ENCODE measurements at places on chromosomes 5 and 9.
A peak's percentile ranks its signal among the peaks of the same experiment; 100 is the strongest.

DNA sequence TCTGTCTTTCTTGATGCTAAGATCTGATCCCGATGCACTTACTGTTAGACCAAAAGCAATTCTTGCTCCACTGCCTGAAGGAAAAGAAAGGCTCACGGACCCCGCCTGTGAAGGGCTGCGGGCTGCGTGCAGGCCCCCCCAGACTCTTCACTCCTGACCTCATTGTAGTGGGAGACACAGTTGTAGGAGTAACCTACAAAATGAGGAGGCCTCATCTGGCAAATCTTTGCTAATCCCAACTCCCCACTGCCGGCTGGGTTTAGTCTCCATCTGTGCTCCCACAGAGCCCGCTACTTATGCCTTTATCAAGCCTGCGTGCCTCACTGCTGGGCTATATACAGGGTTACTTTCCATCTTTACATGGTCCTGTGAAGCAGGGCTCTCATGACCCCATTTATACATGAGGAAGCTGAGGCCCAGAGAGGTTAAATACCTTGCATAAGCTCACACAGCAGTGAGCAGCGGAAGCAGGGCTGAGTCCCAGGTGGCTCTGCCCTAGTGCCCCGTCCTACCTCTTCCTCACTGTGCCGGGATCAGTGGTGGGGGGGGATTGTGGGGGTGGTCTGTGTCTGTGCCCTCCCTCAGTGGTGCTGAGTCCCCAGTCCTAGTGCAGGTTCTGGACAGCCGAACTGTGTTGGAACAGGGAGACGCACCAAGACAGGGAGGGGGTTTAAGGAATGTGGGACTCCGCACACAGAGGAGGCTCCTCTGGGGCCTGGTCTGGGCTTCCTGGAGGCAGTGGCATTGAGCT lies 43.9 kb upstream of the RNF130 start:
- DNase-seq, result no peak

DNA sequence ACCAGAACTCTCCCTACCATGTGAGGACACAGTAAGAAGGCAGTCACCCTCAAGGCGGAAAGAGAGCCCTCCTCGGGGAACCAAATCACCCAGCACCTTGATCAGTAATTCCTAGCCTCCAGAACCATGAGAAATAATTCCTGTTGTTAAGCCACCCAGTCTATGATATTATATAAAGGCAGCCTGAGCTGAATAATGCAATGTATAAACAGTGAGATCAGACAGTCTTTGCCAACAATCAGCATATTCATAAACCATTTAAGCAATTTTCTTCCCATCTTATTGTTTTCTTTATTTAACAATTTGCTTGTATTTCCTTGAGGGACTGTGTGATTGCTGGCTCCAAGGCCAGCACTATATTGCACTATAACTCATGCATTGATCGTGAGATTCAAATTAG lies 144.4 kb upstream of the DAPK1 start:
- DNase-seq, result no peak

GRCh38 chr5:150404121-150404520 lies 8.6 kb downstream of the CD74 start:
- DNase-seq, result no peak

GRCh38 chr9:102135768-102136167 lies 397.3 kb upstream of the GRIN3A start:
- no peak for DNase-seq

DNA sequence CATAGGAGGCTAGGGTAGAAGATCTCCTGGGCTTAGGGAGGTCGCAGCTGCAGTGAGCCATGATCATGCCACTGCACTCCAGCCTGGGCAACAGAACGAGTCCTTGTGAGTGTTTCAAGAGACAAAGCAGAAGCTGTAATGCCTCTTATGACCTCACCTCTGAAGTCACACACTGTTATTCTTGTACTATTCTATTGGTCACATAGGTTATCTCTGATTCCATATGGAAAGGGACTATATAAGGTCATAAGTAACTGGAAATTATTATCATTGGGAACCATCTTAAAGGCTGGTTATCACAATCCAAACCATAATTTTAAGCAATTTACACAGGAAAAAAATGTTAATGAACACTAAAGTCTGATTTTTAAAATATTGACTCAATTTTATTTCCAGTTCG lies 17.9 kb upstream of the AFF4 start:
- DNase-seq, result no peak

GRCh38 chr9:95246547-95246946 lies 71.0 kb downstream of the FANCC start:
- DNase-seq, result peak; percentile 30

DNA sequence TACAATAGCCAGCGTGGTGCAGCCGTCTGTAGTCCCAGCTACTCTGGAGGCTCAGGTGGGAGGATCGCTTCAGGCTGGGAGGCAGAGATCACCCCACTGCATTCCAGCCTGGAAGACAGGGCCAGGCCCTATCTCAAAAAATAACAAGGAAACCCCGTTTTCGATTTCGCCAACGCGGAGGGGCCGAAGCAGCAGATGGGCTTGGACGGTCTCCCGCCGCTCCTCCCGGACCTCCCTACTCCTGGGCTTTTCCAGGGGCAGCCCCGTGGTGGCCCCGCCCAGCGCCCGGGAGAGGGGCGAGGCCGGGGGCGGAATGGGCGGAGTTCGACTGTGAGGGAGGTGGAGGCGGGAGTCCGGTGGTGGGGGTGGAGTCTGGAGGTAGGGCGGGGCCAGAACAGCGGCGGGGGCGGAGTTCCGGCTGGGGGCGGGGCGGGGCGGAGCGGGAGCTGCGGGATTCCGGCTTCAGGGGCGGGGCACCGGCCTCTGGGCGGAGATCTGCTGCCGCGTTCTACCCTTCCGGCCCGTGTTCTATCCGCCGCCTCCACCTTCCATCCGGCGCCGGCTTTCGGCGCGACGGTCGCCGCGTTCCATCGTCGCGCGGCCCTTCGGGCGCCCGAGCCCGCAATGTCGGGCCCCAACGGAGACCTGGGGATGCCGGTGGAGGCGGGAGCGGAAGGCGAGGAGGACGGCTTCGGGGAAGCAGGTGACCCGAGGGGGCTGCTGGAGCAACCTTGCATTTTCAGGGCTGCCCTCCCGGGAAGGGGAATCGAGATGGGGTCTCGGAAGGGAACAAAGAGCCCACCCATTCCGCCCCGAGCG lies at the start of gene BBLN:
TSS of gene BBLN (plus strand) at position 482 of the 819 bp plus-strand sequence. CDS start at position 625, 143 bp downstream.
- peak; percentile 95 for DNase-seq

DNA sequence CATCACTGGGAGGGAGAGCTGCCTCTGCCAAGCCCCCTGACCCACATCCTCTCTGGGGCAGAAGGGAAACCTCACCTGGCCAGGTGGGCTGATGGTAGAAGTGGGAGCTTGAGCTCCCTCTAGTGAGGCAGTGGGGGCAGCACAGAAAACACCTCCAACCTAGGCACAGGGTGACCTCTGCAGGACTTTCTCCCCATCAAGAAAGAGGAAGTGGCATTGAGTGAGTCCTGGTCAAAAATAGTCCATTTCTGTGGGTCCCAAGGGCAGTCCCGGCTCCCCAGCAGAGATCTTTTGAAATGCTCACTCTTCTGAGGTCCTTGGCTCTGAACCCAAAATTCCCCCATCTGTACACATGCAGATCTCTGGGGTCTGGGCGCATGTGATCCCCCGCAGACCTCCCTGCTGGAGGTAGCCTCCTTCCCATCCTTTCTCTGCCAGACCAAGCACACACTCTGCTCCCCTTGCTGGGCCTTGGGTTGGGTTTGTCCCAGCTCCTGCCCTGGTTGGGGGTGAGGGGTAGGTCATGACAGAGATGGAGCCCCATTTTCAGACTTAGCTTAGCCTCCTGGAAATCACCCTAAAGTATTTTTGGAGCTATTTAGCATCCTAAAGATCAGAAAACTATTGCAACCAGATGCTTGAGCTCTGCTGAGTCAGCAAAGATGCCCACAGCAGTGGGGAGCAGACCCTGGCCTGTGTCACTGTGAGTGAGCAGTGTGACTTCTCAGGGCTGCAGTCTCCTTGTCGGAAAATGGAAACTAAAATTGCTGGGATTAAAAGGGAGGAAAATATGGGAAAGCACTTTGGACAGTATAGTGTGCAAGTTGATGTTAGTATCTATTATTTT lies 41.6 kb upstream of the LCP2 start:
- no peak for DNase-seq

DNA sequence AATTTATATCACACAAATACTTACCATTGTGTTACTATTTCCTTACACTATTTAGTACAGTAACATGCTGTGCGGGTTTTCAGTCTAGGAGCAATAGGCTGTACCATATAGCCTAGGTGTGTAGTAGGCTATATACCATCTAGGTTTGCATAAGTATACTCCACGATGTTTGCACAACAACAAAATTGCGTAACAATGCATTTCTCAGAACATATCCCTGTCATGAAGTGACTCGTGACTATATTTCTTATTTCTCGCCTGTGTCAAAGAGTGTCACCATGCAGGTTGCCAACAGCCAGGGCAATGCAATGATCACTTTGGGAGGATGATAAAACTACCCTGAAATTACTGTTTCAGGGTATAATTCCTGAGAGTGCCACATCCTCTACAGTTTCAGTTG lies 65.6 kb upstream of the CD180 start:
- DNase-seq, result no peak

DNA sequence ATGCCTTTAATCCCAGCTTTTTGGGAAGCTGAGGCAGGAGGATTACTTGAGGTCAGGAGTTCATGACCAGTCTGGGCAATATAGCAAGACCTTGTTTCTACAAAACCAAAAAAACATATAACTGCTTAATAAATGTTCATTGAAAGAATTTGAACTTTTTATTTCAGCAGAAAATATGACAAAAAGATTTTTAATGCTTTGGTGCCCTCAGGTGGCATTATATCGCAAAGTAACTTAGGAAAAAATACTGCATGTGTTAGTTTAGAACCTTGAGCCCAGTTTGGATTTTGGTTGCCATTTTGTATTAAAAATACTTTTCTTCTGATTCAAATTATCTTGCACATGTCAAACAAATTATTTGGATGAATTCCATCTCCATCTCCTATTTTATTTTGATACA lies 103.2 kb downstream of the GPBP1 start:
- DNase-seq, result peak; percentile 54

DNA sequence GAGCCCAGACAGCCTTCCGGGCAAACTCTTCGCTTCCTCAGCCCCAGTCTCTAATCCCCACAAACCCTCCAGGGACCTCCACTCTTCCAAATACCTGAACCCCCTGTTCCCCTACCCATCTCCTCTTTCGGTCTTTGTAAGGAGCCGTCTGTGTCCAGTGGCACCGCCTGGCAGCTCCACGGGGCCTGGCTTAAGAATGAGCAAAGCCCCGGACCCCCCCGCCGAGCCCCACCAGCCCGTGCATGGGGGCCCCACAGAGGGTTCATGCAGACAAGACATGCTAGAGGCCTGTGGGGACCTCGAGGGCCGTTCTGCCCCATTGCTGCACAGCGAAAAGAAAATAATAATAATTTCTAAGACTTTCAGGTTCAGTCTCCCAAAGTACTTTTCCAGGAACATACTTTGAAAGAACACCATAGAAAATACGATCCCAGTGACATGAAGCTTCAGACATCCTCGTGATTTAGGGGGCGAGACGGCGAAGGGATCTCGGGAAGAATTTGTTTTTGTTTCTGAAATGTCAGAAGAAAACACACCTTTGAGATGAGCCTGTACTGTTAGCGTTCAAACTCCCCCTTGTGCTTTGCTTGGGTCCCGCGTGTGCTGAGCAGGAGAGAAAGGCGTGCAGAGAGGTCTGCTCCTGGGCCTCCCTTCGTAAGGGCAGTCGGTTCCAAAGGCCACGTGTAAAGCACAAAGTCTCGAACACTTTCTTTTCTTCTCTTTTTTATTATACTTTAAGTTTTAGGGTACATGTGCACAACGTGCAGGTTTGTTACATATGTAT lies 49.2 kb downstream of the IRX2 start:
- no peak for DNase-seq

- DNase-seq, result peak; percentile 77
Measured at GRCh38 chr5:78899922-78900362, 85.2 kb downstream of the ARSB start.

DNA sequence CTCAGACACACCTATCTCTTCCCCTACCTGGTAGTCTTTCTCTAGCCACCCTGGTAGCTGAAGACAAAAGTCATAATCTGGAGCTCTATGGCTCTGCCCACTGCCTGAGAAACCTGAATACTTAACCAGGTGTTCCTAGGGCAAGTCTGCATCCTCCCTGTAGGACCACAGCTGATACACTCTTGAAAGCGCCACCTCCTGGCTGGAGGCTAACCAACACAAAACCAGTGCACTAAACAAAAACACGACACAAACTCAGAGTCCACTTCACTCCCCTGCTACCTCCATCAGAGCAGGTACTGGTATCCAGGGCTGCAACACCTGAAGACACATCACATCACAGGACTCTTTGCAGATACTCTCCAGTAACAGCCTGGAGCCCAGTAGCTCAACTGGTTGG lies 84.6 kb upstream of the ANXA1 start:
- DNase-seq, result no peak

GRCh38 chr5:143133721-143134120 lies 269.8 kb downstream of the NR3C1 start:
- DNase-seq, result no peak

DNA sequence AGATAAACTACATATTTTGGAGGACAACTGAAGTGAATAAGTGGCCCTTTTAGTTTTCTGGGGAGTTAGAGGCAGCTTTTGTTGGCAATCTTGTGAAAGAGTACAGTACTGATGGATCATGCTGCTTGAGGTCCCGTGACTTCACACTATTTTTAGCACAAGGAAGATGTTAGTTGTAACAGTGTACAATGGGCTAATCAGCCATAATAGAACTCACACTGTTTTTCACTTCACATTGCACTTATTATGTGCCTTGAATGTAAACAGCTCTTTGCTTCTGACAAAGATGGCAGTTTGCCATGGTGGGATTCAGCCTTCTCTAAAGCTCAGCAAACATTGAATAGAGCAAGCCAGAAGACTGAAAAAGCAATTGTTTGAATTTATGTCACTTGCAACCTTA lies 176.7 kb upstream of the ZNF608 start:
- no peak for DNase-seq

Data from ELR (cell line).